ENCODE measurements at places on chromosomes 4 and X.
A peak's percentile ranks its signal among the peaks of the same experiment; 100 is the strongest.

GRCh38 chrX:126658447-126658846 lies 105.8 kb upstream of the DCAF12L1 start:
- DNase-seq = no peak

DNA sequence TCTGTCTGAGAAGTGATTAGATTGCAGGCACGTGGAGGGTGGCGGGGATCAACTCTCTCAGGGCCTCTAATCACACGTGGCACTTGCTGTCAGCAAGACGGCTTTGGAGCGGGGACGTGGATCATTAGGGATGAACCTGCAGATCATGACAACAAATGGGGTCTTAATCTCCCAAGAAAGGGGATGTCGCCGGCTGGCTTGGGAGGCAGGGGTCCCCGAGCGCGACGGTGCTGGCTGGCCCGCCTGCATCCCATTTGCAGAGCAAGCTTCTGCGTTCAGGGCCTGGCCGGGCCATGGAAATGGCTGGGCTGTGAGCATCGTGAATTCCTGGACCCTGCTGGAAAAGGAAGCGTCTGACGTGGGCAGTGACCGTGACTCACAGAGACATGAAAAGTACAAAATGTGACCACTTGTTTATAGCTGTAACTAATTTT lies 85.1 kb upstream of the SHOX start:
- DNase-seq = no peak

DNA sequence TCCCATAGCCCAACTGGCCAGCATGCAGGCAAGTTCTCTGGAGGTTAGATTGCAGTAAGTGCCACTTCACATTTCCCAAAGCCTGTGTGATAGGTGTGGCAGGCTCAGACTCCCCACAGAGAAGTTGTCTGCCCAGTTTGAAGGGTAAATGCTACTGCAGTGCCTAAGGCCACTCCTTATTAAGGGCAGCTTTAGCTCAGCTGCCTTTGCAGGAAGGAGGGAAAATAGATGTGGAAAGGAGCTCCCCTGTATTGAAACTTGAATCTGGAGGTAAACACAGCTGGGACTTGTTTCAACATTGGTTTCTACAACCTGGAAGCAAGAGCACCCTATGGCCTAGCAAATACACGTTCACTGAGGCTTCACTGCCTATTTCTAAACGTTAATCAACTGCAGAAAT lies 22.4 kb downstream of the NEXMIF start:
- no peak for DNase-seq

GRCh38 chr4:21893136-21893535 lies 55.4 kb downstream of the KCNIP4 start:
- no peak for DNase-seq

DNA sequence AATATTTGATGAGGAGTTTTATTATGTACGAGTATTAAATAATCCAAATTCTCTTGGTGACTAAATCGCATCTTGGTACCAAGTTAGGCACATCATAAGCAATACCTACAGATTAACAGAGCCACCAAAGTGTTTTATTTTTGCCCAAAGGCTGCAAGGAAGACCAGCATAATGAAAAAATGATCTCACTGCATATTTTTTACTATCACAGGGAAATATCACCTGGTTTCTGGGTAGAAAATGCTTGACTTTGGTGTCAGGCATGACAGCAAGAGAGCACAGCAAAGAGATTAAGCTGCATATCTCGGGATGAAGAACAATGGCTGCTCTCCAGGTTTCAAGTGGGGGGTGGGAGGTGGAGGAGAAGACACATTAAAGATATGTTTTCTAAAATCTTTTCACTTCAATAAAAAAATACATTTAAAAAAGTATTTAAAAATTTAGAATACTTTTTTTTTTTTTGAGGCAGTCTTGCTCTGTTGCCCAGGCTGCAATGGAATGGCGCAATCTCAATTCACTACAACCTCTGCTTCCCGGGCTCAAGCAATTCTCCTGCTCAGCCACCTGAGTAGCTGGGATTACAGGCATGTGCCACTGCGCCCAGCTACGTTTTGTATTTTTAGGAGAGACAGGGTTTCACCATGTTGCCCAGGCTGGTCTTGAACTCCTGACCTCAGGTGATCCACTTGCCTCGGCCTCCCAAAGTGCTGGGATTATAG lies 86.1 kb downstream of the FRYL start:
- no peak for DNase-seq

GRCh38 chr4:113293043-113293560 lies 243.6 kb downstream of the ANK2 start:
- DNase-seq = no peak

DNA sequence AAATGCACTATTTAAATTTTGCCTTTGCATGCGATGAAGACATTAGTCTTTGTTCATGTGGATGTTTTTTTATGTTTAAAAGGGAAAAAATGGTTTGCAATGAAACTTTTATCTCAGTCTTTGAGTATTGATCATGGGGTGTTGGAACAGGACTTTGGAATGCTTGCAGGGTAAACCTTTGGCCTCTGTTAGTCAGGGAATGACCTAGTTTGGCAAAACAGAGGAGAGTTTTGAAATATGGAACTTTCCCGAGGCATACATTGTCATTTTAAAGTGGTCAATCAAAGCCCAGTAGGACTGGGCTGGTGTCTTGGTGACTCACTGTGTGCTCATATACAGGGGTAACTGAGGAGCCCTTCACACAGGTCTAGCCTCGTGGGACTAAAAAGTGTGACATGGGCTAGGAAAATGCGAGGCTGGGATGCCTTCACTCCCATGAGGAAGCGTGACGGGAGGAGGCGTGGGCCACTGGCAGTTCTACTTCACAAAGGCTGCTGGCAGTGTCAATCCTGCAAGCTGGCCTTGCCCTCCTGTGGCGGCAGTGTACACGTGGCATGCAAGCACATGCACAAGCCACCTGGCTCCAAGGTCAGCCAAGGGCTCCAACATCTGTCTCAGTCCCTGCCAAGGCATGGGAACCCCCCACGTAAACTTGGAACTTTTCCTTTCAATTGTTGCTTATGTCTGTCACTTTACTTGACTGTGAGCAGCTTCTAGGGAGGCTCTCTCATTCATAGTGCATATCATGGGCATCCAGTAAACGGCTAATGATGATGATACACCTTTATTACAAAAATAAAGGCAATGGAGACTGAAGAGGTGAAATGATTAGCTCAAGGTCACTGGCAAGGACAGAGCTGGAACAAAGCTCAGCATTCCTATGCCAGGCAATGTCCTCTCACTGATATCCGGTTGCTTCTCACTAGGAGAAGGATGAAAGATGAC lies 5.2 kb upstream of the F11 start:
- DNase-seq = no peak

DNA sequence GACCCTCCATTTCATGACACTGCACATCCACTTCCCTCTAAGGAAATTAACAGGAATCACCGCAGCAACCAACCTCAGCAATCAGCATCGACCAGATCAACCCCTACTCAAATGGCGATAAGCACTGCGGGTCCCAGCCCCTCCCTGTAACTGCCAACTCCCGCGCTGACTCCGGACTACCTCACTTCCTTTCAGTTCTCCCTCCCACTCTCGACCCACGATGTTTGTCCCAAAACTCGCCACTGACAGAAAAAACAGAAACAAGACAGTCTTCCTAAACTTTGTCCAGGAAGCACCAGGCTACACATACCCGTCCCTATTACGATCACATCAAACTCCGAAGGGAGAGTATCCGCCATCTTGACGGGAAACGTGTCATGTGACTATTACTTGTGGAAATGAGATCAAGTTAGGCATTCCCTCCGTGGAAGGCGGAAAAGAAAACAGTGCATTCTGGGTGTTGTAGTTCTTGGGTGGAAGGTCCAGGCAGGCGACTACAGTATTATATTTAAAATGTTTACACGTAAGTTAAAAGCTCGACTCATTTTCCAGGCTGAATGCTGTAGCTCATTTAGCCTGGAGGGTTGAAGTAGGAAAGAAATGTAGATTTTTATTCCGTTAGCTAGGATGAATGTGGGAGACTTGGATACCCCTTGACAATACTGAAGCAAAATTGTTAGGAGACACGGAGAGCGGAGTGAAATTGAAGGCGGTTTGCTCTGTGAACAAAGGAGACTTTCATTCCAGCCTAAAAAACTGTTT lies at the start of gene CHM:
CHM (minus strand) TSS at position 385 of the 762 bp plus-strand sequence; CDS start at position 359, 26 bp downstream.
- peak; percentile 12 for DNase-seq

- DNase-seq = no peak
These were observed 1279.7 kb downstream of the ARAP2 start for GRCh38 chr4:34964613-34965012.

- no peak for DNase-seq
These were observed 533.1 kb upstream of the TENM3 start for GRCh38 chr4:181710143-181710542.

DNA sequence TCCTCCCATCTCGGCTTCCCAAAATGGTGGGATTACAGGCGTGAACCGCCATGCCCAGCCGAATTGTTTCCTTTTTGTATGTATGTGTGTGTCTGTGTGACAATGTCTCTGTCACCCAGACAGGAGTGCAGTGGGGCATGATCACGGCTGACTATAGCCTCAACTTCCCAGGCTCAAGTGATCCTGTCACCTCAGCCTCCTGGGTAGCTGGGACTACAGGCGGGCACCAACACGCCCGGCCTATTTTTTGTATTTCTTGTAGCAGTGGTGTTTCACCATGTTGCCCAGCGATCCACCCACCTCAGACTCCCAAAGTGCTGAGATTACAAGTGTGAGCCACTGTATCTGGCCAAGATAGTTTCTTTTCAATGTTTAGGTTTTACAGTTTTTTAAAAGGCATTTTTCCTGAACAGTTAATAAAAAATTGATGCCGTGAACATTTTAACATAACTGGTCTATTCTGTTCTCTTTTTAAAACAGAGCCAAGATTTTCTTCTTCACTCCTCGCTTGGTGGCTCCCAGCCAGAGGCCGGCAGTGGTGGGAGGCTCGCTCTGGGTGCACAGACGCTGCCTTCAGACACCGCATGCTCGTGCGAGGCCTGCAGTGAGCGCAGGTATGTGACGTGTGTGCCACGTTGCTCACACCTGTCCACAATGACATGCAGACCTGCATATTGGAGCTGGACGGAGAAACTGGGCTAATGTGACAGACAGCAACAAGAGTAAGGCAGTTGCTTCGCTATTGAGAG lies 88.5 kb downstream of the FAM193A start:
- DNase-seq = no peak

DNA sequence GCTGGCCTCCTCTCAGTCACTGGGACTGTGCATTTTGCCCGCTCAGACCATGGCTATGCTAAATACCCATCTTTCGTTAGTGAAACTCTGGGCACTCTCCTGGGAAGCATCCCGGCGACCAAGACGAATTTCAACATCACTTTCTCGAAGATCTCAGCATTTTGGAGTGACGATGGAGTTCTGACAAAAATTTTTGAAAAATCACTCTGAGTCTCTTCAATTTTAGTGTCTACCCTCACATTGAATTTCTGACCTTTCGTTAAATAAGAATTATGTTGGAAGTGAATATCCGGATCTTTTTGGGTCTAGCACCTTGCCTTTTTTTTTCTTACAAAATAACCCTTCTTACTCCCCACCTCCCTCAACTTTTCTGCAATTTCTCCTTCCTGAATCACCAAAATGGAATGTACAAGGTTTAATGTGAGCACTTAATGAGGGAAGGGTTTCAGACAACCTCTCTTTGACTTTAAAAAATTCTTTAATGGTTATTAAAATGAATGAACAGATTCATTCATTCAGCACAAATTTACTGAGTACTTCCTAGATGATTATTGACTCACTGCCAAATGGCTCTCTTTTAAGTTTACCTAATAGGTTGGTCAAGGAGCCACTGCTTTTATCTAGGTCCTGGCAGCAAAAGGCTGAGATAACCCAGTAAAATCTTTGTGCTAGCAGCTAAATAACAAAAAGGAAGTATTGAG lies 746 bp upstream of the AADAT start:
- no peak for DNase-seq

DNA sequence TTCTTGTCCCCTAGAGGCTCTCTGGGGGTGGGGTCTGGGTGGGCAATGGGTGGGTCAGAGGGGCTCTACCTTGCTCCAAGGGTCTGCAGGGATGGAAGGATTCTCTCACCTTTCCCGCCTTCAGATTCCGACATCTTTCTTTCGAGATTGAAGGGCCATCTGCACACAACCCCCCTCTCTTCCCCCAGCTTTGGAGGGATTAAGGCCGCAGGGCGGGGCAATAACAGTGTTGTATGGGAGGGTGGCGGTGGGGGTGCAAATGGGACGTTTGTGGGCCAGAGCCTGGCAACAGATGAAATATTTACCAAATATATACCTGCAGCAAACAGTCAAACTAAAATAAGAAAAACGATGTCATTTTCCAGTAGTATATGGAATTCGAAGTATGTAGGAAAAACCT lies at the start of gene CACNA1F:
CACNA1F (minus strand) TSS at position 165 of the 400 bp plus-strand sequence; CDS start at position 134, 31 bp downstream.
- no peak for DNase-seq

GRCh38 chr4:80101792-80102116 lies 28.7 kb upstream of the ANTXR2 start:
- no peak for DNase-seq

- DNase-seq = no peak
These were observed 252.6 kb downstream of the BANK1 start for GRCh38 chr4:102042871-102043802.

- no peak for DNase-seq
These were observed 249.1 kb downstream of the GBA3 start for GRCh38 chr4:22941688-22942375.

DNA sequence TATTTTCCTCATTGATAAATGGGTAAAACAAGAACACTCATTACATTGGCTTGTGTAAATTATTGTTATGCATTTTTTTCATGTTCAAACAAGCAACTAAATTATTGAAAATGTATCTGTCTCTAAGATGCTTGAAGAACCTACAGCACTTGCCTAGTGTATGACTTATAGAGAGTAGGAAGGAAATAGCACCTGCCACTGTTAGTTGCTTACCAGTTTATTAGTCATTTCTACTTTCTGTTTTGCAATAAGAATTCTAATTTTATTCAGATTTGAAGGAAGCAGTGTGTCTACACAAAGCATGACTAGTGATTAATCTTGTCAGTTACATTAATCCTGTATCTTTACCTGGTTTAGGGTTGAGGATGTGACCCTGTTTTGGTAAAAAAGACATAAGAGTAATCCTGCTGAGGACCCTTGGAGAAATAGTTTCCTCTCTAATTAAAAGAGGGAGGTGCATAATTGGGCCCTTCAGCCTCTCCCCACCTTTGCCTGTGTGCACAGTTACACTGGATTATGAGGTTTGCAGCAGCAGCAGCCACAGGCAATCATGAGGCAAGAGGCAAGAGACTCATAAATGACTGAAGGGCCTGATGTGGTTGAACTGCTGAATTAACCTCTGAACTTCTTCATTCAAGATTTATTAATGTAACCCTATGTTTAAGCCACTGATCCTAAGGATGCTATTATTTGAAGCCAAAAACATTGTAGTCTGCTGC lies 1202.1 kb downstream of the ADGRL3 start:
- no peak for DNase-seq

- no peak for DNase-seq
These were observed 1072.8 kb downstream of the PDHA2 start for GRCh38 chr4:96912716-96913115.

DNA sequence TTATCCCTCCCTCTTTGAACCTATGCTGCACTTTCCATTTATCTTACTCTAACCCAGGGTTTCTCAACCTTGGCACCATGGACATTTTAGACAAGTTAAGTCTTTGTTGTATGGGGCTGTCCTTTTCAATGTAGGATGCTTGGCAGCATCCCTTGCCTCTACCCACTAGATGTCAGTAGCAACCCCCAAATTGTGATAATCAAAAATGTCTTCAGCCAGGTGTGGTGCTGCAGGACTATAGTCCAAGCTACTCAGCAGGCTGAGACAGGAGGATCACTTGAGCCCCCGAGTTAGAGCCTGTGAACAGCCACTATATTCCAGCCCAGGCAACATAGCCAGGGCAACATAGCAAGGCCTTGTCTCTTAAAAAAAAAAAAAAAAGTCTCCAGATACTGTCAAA lies 7.0 kb downstream of the LRCH2 start:
- no peak for DNase-seq

- peak; percentile 20 for DNase-seq
These were observed 18.4 kb upstream of the LDB2 start for GRCh38 chr4:16916719-16917337.

GRCh38 chr4:170599894-170600293 lies 510.1 kb upstream of the AADAT start:
- DNase-seq = no peak

All from stimulated activated CD8-positive, alpha-beta memory T cell treated with anti-CD3 and anti-CD28 coated beads, Interleukin-4, amount 100 ng/mL, for 1 hour (primary cell).